ENCODE measurements at places on chromosomes 1 and 21. TPM values are rescaled to one million over a fixed set of nuclear protein-coding genes. Genes with fewer than 3 reads are reported as not detected.

DNA sequence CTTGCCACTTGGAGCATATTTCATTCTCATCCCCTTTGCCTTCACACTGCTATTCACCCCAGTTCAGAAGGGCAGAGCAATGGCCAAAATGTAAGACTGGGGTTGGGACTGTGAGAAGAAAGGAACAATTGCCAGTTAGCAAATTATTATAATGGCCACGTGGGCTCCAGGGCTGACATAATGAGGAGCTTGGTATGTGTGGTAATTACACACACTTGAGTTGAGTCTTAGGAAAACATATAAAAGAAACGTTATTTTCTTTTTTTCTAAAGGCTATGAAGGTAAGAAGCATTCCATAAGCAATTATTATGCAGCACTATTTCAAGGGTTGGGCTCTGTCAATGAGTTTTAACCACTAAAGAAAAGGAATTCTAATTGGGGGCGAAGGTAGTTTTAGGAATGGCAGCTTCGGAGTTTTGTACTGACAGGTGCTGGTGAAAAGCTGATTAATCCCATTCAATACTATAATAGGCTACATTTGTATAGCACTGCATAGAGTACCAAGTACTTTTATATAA is 32.5 kb upstream of the BCL10 start:
- no peak for DNase-seq
- no peaks in the 10 kb centered on the region for H3K27me3 ChIP-seq
- peaks cover 12% of the 10 kb centered on the region for H3K4me1 ChIP-seq
- no peak overlapping the region for H3K4me3 ChIP-seq
- no peaks in the 10 kb centered on the region for H3K36me3 ChIP-seq
- peak overlapping the region; percentile 18 for H3K27ac ChIP-seq

The GBP3 gene
- 32.3 TPM for total RNA-seq

The KISS1 gene
- not detected for total RNA-seq

DNA sequence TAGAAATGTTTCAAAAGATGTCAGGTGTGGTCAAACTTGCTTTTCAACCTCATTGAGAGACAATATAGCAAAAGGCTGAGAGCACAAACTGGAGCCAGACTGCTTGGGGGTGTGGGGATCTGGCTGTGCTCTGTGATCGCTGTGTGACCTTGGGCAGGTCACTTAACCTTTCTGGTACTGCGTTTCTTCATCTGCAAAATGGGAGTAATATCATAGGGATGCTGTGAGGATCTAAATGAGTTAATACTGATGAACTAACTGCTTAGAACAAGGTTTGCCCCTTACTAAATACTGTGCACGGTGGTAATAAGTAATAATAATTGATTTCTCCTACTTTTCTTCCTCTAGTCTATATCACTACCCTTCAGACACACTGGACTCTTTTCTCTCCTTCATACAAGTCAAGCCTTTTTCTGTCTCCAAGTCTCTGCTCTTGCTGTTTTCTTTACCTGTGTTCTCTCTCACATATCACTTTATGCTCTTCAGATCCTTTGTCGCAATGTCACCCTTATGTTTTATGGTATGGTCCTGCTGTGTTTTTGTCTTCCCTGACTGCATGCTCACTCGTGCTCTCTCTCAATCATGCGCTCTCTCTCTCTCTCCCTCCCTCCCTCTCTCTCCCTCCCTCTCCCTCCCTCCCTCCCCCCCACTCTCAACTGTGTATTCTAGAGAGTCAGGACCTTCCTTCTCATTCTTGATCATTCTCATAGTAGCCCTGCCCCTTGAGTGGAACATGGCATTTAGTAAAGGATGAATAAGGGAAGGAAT is 3.3 kb downstream of the MGST3 start:
- peaks cover 22% of the 10 kb centered on the region for H3K4me1 ChIP-seq
- no peak for DNase-seq
- H3K4me3 ChIP-seq, result no peak overlapping the region
- no peaks in the 10 kb centered on the region for H3K27me3 ChIP-seq
- H3K36me3 ChIP-seq, result no peaks in the 10 kb centered on the region

GRCh38 chr1:158793604-158794003 is 12.6 kb upstream of the OR6N2 start:
- no peak overlapping the region for H3K27ac ChIP-seq
- no peaks in the 10 kb centered on the region for H3K27me3 ChIP-seq
- no peaks in the 10 kb centered on the region for H3K4me1 ChIP-seq
- H3K36me3 ChIP-seq, result no peaks in the 10 kb centered on the region
- no peak overlapping the region for H3K4me3 ChIP-seq

GRCh38 chr1:225737866-225738265 is 39.8 kb upstream of the SRP9 start:
- DNase-seq, result no peak
- no peak overlapping the region for H3K4me3 ChIP-seq
- no peak overlapping the region for H3K27ac ChIP-seq
- no peaks in the 10 kb centered on the region for H3K36me3 ChIP-seq
- no peaks in the 10 kb centered on the region for H3K27me3 ChIP-seq

GRCh38 chr1:100523038-100523652 is 14.8 kb upstream of the GPR88 start:
- no peak for DNase-seq
- H3K27me3 ChIP-seq, result no peaks in the 10 kb centered on the region
- H3K27ac ChIP-seq, result no peak overlapping the region
- no peak overlapping the region for H3K4me3 ChIP-seq

GRCh38 chr1:96997717-96998116 is 276.1 kb downstream of the PTBP2 start:
- no peaks in the 10 kb centered on the region for H3K36me3 ChIP-seq
- DNase-seq, result no peak
- H3K27ac ChIP-seq, result no peak overlapping the region

DNA sequence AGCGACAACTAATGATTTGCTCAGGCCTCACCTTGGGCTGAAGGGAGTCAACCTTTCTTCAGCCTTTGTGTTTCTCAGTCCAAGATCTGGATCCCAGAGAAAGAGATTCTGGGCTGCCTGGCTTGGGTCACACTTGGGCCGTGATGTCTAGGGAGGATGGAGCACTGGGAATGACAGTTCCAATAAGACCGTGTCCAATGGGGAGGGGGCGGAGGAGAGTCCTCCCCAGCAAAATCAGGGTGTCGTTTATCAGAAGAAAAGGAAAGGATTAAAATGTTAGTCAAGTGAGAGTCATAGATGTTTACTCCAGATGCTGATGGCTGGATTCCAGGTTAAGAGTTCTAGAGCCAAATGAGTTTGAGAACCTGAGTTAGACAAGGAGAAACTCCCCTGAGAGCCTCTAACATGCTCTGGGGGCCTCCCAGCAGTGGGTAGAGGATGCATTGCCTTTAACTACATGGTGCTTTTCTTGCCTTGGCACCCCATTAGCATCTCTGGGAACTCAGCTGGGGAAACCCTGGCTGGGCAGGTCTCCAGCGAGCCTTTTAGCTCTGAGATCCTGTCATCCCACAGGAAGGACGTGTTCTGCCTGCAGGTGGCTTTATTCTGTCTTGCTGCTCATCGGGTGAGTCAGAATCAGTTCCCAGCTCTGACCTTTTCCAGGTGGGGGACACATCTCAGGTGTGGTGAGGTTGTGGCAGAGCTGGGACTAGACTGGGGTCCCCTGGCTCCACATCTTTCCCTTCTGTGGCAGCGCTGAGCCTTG is 22.2 kb downstream of the NIPAL3 start:
- H3K4me1 ChIP-seq, result peaks cover 11% of the 10 kb centered on the region
- DNase-seq, result no peak
- no peak overlapping the region for H3K27ac ChIP-seq
- no peak overlapping the region for H3K4me3 ChIP-seq

The DCDC2B gene
- total RNA-seq, result 7.2 TPM

The SLFNL1 gene
- total RNA-seq, result 2.8 TPM

DNA sequence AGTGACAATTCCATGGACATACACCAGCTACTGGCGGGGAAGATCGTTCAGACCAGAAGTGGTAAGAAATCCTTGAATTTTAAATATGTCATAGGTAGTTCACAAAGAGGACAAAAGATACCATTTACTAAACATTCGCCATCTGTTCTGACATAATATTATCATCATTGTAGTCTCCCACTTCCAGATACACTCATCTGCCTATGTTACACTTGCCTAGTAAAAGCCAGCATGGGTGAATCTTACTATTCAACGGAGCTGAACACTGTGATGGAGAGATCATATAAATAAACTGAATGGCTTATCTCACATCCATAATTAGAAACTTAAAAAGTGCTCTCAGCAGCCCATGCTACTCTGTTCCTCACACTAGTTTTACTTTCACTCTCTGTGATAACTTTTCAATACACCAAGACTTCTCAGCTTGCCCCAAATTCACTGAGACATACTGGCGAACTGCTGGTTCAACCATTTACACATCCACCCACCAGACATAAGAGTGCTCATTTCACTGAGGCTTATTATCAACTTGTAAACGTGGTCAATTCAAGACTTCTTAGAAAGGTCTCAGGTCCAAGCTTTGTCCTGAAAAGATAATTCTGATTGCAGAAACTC is 463 bp upstream of the PRRC2C start:
- no peaks in the 10 kb centered on the region for H3K36me3 ChIP-seq
- peak overlapping the region; percentile 81 for H3K27ac ChIP-seq
- no peaks in the 10 kb centered on the region for H3K27me3 ChIP-seq
- H3K4me3 ChIP-seq, result peak overlapping the region; percentile 43
- H3K4me1 ChIP-seq, result peaks cover 8% of the 10 kb centered on the region
- DNase-seq, result no peak

- peak; percentile 38 for DNase-seq
- H3K36me3 ChIP-seq, result no peaks in the 10 kb centered on the region
- H3K27me3 ChIP-seq, result no peaks in the 10 kb centered on the region
- H3K4me3 ChIP-seq, result no peak overlapping the region
- no peak overlapping the region for H3K27ac ChIP-seq
These were observed 420.9 kb downstream of the DISC1 start for GRCh38 chr1:232047473-232047872.

DNA sequence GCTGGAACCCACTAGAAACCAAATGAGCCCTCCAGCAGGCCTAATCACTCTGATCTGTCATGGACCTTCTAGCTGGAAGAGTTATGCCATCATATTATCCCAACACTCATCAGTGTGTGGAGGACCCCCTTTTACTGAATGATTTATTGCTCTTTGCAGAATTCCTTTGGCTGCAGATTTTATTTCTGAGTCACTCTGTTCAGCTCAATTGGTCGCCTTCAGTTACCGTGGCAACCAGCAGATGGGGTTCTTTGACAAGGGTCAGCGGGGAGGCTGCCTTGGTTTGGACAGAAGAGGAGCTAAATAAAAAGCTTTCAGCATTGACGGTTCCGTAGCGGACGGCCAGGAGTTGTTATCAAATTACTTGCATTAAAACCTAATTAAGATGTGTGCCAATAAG is 220.1 kb downstream of the SDCCAG8 start:
- H3K27ac ChIP-seq, result no peak overlapping the region
- DNase-seq, result peak; percentile 62
- no peaks in the 10 kb centered on the region for H3K4me1 ChIP-seq
- H3K4me3 ChIP-seq, result no peak overlapping the region

The CPLANE2 gene
- total RNA-seq, result 13.7 TPM

- H3K27ac ChIP-seq, result no peak overlapping the region
- no peak for DNase-seq
- no peaks in the 10 kb centered on the region for H3K27me3 ChIP-seq
- H3K4me3 ChIP-seq, result no peak overlapping the region
These were observed 23.8 kb upstream of the KIAA1614 start for GRCh38 chr1:180888870-180889269.

DNA sequence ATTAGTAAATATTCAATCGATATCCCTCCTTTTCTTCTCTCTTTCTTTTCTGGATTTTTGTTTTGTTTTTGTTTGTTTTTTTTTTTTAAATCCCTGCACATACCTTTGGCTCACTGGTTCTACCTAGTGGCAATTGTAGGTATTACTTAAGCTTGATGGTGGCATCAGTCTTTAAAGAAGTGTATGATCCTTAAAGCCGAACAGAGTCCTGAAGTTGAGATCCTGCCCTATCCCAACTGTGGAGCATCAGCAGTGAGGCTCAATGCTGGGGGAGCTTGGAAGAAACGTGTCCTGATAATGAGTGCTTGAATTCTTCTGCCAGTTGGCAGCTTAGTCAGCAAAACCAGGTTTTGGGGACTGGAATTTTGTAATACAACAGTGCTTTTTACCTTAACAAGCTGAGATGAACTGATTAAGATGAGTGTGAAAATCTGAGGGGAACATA is 60.8 kb downstream of the FASLG start:
- no peaks in the 10 kb centered on the region for H3K27me3 ChIP-seq
- H3K4me1 ChIP-seq, result peaks cover 4% of the 10 kb centered on the region
- H3K4me3 ChIP-seq, result no peak overlapping the region

- DNase-seq, result no peak
- no peaks in the 10 kb centered on the region for H3K4me1 ChIP-seq
- H3K27ac ChIP-seq, result no peak overlapping the region
- no peaks in the 10 kb centered on the region for H3K27me3 ChIP-seq
- H3K36me3 ChIP-seq, result no peaks in the 10 kb centered on the region
- no peak overlapping the region for H3K4me3 ChIP-seq
These were observed 2162.0 kb downstream of the MRPL39 start for GRCh38 chr21:23445307-23445706.
